ENCODE measurements at places on chromosomes 4 and X.

DNA sequence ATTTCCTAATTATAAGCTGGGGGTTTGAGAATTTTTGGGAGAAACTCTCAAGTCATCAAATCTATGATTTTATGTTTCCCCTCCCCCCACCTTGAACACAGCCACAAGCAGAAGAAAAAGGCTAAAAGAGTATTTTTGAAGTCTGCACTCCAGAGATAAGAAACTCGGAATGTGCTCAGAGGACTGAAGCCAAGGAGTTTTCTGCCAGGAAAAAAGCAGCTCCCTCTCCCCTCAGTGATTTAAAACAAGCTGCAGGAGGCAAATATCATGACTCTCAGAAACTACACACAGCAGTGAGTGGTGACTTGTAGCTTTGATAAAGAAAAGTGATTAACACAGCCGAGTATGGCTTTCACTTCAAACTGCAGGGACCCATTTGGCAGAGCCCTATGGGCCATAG is 800.2 kb upstream of the FTHL17 start:
- no peak for DNase-seq

DNA sequence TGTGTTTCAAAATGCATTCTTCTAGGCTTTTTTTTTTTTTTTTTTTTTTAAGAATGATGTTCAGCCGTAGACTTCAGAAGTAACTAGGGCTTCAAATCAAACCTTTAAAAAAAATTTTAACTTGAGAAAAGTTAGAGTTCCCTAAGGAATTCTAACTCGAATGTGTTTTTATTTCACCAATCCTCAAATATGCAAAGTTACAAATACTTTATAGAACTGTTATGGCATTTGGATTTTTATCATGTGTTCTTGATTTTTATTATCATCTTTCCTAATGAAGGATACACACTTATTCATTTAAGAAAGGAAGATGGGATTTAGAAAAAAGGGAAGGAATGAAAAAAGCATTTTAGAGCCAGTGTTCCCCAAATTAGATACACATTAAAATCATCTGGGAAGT is 200.6 kb upstream of the LDB2 start:
- no peak for DNase-seq

GRCh38 chr4:166838975-166839614 is 395.2 kb downstream of the SPOCK3 start:
- no peak for DNase-seq

DNA sequence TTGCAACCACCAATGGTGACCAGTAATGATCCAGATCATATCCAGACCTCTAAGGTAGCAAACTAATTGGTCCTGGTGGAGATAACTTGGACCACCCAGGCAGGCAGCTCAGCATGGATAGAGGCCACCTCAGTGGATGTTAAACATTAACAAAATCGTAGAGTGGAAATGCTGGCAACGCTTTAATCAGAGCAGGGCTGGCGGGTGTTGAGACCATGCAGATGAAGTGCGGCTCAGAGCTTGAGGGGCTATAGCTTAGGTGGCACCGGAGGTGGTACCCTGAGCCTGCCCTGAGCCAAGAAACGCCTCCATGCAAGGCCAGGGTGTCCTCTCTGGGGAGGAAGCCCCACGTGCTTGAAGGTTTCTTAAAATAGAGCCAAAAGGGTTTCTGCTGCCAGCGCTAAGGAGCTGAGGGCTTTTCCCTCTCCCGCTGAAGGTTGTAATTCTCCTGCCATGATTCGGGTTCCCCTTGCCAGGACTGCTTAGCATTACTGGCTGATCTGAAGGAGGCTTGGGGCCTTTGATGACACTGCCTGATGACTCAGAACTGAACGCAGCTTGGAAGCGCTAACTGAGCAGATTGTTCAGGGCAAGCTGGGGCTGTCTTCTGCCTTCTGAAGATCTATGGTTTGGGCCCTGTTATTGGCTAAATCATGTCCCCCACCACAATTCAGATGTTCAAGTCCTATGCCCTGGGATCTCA is 177.8 kb upstream of the ATP6AP2 start:
- no peak for DNase-seq

DNA sequence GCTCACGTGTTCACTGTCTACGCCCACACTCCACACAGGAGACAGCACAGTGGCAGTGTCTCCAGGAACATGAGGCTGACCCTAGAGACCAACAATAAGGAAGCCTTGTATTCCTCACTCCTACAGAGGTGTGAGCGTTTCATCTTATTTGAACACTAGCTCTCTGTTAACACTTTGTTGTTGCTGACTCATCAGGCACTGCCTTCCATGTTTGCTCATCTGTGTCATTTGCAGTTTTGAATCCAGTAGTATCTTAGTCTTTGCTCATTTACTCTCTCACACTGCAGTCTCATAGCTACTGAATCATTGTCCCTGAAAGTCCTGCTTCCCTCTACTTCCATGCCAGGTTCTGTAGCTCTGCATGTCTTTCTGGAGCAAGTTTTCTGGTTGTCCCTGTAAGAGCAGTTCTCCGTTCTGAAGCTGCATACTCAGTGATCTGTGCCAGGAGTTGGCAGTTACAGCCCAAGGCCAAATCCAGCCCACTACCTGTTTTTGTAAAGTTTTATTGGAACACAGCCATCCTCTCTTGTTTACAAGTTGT is 80.3 kb upstream of the DCLK2 start:
- DNase-seq, result no peak

GRCh38 chr4:61663310-61663709 is 463.2 kb downstream of the ADGRL3 start:
- DNase-seq, result no peak

GRCh38 chr4:186040316-186040715 is 28.6 kb upstream of the TLR3 start:
- no peak for DNase-seq

GRCh38 chrX:19798423-19798822 is 89.0 kb downstream of the SH3KBP1 start:
- no peak for DNase-seq

- DNase-seq, result no peak
Measured at GRCh38 chr4:7067452-7068278, at the start of gene GRPEL1. GRPEL1 (minus strand) TSS chr4:7068064; CDS start chr4:7068032, 32 bp downstream.

DNA sequence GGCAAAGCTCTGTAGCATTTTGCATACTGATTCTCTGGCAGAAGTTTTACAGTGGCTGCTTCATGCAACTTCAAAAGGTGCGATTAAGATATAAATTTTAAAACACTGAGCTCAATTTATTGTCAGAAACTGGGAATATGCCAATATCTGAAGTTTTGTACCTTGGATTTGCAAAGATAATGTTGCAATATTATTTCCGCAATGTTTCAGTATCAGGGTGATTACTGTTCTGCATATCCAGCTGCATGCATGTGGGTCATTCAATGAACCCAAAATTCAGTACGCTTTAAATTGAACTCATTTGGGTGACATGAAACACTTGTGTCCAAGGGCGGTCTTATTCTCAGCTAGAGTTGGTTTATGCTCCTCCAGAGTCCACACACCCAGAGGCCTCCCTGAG is 26.2 kb downstream of the TRMT10A start:
- no peak for DNase-seq

DNA sequence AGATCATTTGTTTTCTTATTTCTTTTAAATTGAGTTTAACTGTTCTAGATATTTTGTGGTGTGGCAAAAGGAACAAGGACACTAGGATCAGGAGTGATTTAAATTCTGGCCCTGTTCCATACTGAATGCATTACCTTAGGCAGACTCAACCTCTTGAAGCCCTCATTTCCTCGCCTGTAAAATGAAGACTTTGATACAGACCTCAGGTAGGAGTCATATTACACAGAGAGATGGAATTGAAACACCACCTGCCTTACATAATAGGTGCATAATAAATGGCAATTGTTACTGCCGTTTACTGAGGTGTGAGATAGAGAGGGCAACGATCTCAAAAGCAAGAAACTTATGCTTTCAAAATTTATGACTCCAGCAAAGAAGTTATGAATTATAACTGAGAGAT is 28.2 kb upstream of the RASSF6 start:
- DNase-seq, result no peak

GRCh38 chr4:4985844-4986243 is 33.4 kb downstream of the CYTL1 start:
- no peak for DNase-seq

GRCh38 chrX:143634309-143634662 is 1.6 kb downstream of the SLITRK4 start:
- no peak for DNase-seq

DNA sequence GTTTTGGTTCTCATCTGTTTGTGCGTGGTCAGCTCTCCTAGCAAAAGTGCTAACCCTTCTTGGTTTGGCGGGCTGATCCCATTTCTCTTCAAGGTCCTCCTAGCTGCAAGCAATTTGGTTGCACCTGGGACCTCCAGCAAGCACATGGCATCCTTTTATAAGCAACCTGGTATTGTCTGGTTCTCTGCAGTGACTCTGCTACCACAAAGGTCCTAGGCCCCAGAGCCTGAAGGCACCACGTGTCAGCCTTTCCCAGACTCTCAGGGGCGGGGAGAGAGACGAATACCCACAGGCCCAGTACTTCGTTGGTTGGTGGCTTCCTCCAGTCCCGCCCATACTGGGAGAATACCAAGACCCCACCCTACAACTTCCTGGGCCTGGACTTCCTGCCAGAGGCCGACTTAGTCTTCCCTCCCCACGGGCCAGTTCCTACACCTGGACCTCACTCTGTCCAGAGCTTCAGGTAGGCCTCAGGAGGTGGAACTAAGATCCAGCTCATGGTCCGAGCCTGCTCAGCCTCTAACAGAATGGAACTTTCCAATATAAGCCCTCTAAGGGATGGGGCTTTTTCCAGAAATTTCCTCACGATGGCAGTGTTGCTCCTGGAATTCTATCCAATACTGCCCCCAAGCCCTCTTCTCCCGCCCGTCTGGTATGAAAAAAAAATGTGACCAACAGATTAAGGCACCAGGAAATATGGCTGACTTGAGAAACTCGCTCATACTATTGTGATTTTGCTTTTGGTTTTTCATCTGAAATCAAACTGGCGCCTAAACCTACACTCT is 192.5 kb upstream of the STK26 start:
- DNase-seq, result no peak

DNA sequence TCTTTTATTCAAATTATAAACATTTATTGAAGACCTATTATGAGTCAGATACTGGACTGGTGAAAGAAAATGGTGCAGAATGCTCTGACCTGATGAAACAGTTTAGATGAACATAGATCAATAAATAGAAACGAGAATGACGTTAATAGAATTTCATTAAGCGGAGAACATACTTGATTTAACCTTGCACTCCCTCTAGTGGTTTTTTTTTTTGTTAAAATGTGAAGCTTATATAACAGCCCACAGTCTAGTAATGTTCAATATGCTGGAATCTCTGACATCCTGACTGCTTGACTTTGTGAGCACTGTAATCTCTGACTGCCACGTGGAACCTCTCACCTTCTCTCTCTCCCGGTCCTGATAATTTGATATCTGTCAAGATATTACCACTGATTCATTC is 32.3 kb downstream of the HDAC8 start:
- DNase-seq, result no peak

DNA sequence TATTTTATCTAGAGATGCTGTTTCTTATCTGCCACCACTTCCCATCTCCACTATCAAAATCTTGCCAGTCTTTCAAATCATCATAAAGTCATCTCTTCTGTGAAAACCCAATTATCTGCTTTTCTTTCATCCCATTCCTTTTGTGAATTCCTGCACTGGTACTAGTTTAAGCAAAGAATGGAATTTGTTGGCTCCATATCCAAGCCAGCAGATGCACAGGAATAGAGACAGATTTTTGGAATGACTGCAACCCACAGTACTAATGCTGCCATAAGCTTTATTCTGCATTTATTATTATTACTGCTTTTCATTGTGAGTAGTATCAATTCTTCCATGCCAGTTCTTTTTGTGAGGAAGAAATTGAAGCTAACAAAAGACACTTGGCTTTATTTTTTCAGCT is 616.7 kb downstream of the RAPGEF2 start:
- no peak for DNase-seq

- no peak for DNase-seq
Measured at GRCh38 chrX:44675362-44676024, 132.8 kb upstream of the FUNDC1 start.

DNA sequence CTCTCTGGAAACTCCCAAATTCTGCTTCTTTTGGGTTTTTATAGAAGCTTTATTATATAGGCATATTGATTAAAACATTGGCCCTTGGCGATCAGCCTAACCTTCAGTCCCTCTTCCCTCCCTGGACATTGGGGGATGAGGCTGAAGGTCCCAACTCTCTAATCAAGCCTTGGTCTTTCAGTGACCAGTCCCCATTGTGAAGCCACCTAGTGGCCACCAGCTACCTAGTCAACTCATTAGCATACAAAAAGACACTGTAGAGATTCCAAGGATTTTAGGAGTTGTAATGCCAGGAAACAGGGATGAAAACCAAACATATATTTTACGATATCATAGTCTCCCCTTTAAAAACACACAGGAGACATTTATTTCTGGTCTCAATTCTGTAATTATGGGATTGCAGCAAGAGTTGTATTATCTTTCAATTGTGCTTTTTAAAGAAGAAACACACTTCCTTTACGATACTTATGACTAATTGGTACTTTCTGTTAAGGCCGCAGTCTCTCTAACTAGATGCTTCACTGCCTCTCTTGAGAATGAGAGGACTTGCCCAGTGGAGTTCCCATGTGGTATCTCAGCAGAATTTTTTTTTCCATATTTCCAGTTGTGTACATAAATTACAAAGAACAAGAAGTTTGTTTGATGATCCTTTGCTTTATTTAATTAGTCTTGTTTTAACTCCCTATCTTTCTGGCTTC is 58.2 kb downstream of the WDR17 start:
- no peak for DNase-seq

DNA sequence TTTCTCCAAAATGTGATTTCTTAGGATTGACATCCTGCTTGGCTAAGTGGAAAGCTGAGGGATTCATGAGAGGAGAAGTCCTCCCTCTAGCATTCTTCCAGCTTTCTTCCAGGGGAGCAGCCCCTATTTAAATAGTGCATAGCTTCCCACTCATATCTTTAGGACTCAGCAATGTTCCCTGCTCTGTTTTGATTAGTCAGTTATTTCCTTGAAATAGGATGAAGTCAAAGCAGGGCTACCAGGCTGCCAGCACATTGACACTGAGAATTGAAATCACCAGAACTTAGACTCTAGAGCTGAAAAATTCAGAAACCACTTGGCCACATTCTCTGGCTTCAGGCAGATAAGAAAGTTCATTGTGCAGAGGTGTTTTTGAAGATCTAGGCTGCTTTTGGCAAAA is 74.7 kb upstream of the SMAD1 start:
- DNase-seq, result no peak

GRCh38 chrX:526295-527224 is 104.0 kb upstream of the SHOX start:
- DNase-seq, result no peak

DNA sequence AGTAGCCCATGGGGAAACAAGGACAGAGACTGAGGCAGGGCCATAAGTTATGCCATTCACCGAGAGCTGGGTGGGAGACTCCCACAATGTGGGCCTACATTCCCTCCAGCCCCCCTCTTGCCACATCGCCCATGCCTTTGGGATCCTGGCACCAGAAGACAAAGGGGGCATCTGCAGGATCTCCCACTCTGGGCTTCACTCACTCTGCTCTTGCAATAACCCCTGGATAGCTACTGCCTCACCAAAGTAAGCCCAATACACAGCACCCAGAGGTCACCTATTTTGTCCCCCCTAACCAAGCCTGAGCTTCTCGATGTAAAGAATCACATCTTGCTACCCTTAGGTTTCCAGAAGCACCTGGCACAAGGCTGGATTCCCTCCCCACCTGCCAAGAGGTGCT is 741 bp upstream of the RTL5 start:
- DNase-seq, result no peak
